ENCODE measurements at places on chromosomes 13 and 19.

DNA sequence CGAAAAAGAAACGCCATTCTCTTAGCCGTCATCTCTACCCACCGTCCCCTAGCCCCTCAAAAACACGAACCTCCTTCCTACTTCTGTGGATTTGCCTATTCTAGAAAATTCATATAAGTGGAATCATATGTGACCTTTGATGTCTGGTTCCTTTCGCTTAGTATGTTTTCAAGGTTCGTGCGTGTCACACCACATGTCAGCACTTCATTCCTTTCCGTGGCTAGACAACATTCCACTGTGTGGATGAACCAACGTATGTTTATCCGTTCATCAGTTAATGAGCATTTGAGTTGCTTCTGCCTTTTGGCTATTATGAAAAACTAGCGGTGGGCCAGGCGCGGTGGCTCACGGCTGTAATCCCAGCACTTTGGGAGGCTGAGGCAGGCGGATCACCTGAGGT is 14.0 kb upstream of the PPP1R12C start:
- no peak for DNase-seq

DNA sequence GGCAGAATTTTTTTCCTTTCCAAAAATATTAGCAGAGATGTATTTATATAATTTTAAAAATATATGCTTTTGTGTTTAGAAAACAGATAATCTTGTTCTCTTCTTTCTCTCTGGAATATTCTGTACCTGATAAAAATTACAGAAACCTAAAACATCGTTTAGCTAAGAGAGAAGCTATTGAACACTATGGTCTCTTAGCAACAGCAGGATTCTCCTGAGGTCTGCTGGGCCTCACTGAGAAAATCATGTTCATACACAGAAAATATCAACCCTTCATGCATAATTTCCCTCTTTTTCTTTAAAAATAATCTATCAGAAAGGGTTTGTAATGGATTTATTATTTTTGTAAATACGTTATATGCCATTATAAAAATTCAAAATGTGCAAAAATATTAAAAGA is 242.2 kb downstream of the DCLK1 start:
- DNase-seq = no peak

DNA sequence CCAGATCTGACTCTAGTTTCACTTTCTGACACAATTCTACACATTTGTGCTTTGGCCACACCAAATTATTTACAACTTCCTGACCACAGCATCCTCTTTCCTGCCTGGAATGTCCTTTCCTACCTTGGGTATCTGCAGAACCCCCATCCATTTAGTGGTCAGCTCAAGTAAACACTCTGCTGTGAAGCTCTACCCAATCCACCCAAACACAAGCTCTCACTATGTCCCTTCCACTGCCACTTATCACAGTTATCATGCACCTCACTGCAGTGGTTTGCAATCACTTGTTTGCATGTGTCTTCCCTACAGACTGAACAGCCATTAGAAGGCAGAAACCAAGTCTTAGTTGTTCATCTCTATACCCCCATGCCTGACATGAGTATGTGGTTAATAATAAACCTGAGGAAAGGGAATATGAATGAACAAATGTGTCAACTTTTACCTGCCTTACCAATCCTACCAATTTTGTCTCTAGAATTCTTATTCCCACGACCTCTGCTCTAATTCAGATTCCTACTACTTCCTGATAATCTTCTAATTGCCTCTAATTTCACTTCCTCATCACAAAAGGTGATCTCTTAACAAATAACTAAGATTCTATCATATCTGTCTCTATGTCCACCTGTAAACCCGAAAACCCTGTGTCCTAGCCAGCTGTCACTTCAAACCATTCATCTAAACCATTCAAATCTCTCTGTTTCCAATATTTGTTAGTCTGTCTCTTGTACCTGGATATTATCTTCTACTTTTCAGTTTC is 25.1 kb downstream of the LNX2 start:
- DNase-seq = peak; percentile 77

GRCh38 chr19:38417544-38418506 is 8.2 kb downstream of the RASGRP4 start:
- DNase-seq = peak; percentile 87

DNA sequence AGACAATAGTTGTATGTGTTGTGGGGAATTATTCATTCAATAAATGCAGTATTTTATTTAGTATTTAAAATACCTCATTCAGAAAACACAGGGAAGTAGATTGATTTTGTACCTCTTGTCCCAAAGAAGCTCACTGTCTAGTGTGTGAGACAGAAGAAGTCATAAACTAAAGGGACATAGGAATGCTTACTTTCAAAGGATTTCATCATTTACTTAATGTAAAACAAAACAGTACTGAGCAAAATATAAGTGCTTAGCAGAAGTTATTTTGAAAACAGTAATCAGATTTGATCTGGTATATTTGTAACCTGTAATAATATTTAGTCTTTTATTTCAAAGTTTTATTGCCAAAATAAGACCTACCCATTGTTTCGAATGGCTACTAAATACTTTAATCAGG is 117.9 kb downstream of the TDRD3 start:
- DNase-seq = no peak

GRCh38 chr19:4671185-4671851 is 1.2 kb upstream of the MYDGF start:
- no peak for DNase-seq

- no peak for DNase-seq
Observed at GRCh38 chr13:102261809-102262208, 140.0 kb downstream of the FGF14 start.

DNA sequence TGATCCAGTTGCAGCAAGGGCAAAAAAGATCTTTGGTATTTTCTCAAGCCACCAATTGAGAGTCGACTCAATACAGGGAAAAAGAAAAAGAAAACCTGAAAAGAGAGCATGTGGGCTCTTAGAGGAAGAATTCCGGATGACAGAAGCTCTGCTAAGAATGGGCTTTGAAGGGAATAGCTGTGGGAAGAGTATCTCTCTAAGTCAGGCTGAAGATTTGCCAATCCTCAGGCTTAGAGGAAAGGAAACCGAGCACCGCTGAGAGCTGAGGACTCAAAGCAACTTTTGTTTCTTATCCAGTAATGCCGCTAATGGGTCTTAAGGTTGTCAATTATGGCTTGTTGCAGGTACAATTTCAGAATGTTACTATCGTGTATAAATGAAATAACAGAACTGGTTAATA is 166.4 kb downstream of the EFNB2 start:
- DNase-seq = no peak

DNA sequence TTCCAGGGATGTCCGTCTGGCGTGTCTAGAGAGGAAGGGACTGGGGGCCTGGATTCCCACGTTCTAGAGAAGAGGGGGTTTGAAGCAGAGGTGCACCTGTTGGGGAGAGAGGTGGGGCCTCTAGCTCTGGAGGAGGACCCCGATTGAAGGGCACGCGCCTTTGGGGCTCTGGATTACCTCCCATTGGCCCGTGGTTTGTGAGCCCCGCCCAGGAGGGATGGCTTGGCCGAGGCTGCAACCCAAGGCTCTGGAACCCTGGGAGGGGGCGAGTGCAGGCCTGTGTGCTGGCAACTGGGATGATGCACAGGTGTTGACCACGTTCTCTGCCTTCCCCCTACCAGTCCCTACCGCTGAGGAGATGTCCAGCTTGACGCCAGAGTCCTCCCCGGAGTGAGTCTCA is 20.2 kb downstream of the TMEM150B start:
- no peak for DNase-seq

- DNase-seq = peak; percentile 86
Observed at GRCh38 chr13:77507931-77508776, 27.4 kb upstream of the SCEL start.

- no peak for DNase-seq
Observed at GRCh38 chr19:18203408-18203862, 407 bp downstream of the RAB3A start.

DNA sequence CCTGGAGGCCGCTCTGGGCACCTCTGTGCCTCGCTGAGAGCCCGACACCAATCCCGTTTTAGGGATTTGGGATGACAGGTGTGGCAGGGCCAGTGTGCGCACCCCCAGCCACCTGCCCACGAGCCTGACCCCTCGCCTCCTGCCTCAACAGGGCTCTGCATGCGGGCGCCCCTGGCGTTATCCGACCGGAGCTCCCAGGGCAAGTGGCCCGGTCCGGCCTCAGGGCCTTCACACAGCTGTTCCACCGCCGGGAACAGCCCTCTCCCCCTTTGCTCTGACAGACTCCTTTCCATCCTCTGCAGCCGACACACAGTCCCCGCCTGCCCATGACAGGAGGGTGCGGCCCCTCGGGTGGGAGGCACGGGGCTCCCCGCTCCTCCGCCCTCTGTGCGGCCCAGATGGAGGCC is 7.1 kb upstream of the WDR18 start:
- DNase-seq = no peak

GRCh38 chr13:98998831-98999638 is 21.2 kb upstream of the DOCK9 start:
- DNase-seq = peak; percentile 51

- DNase-seq = no peak
Observed at GRCh38 chr13:28355822-28356371, 139.0 kb downstream of the FLT1 start.

DNA sequence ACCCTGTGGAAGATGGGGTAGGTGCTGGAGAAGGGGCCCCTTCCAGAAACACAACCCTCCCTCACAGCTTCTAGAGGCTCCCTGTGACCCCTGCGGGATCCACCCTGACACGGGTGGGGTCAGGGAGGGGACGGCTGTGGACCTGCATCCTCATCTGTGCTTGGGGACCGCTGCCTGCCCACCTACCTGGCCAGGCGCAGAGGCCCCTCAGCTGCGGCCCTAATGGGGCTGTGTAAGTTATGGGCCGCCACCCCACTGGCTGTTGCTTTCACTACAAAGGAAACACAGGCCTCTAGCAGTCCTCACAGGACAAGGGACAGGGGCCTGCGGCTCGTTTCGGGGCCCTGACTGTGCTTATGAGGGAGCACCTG is 7.0 kb upstream of the CTXN1 start:
- no peak for DNase-seq

- no peak for DNase-seq
Observed at GRCh38 chr13:75506018-75506417, 24.0 kb upstream of the TBC1D4 start.

DNA sequence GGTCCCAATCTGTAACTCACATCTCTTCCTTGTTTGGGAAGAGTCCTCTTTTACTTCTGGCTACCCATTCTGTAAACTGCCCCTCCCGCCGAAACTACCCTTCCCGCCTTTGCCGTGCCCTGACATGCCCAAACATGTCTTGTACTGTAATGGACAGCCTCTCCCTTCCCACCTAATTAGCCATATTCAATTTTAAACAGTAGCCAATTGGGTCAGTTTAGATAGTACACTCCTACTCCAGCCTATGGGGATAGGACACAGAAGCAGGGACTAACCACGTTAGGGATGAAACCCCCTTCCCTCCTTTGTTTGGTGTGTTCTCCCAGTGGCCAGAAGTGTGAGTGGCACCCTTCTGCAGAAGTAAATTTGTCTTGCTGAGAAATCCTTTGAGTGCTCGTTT is 34.2 kb downstream of the SACS start:
- DNase-seq = peak; percentile 22

DNA sequence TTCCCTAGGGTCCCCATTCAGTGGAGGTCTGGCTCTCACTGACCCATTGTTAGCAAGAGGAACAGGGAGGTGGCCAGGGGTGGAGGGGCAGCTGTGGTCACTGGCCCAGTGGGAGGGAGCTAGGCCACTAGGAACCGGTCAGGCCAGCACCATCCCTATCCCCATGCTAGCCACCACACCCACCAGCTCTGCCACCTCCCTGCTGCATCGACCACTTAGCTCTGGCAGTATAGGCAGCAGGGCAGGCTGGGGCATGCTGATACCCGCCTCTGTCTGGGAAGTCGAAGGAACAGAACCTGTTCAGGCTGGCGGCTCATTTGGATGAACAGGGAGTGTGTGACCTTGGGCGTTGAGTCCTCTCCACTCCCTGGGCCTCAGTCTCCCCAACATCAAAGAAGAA is 4.7 kb downstream of the PPP1R13L start:
- no peak for DNase-seq

- DNase-seq = no peak
Observed at GRCh38 chr13:48156466-48156865, 61.6 kb upstream of the MED4 start.

DNA sequence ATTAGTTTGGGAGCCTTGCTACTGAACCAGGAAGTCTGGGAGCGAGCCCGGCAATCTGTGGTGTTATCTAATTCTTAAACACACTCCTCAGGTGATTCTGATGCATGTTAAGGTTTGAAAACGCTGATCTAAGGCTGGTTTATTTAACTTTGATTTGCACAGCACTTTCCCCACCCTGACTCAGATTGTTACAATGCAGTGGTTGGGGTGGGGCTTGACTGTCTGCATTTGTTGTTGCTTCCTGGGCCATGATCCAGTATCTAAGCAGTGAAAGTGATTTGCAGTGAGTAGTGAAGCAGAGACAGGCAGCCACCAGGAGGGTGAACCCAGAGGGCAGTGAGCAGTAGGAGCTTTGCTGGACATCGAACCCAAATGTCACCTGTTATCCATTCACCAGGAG is 81.6 kb upstream of the ARGLU1 start:
- peak; percentile 52 for DNase-seq

- DNase-seq = no peak
Observed at GRCh38 chr13:42328672-42329071, 56.7 kb downstream of the AKAP11 start.

GRCh38 chr19:10918359-10918758 is 10.1 kb downstream of the YIPF2 start:
- DNase-seq = no peak

DNA sequence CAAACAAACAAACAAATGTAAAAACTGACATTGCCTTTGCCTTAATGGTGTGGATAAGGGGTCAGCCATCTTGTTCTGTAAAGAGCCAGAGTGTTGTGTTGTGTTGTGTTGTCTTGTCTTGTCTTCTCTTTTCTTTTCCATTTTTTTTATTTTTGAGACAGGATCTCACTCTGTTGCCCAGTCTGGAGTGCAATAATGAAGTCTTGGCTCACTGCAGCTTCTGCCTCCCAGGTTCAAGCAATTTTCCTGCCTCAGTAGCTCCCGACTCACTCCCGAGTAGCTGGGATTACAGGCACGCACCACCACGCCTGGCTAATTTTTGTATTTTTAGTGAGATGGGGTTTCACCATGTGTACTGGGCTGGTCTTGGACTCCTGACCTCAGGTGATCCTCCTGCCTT is 27.8 kb downstream of the TIMM13 start:
- DNase-seq = no peak

GRCh38 chr13:45370922-45371406 is 30.0 kb upstream of the TPT1 start:
- DNase-seq = peak; percentile 81

DNA sequence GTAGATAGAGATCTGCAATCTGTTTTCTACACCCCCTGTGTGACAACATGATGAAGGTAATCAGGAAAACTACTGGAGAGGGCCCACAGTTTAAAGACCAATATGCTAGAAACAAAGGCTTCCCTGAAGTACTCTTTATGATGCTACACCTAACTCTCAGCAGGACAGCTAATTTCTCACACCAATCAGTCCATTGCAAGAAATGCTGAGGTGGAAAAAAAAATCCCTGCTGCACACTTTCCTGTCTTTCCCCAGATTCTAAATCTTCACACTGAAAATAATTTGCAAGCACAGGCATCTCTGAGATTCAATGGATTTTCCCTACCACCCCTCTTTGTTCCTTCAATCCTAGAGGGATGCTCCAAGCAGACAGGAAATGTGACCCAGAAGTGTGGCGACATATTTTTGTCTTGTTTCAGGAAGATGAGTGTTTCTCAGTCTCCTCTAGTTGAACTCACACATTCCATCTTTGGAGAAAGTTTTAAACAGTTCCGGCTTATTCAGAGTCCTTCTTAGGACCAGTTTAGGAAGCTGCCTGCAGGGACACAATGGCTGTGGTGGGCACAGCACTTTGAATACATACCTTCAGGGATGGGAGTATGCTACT is 671.6 kb downstream of the DIAPH3 start:
- no peak for DNase-seq

- DNase-seq = peak; percentile 38
Observed at GRCh38 chr19:10270180-10270615, 722 bp upstream of the ICAM1 start.
